Adipocyte (in vitro differentiated cells): ENCODE measurements at places on chromosomes 1 and 21.

DNA sequence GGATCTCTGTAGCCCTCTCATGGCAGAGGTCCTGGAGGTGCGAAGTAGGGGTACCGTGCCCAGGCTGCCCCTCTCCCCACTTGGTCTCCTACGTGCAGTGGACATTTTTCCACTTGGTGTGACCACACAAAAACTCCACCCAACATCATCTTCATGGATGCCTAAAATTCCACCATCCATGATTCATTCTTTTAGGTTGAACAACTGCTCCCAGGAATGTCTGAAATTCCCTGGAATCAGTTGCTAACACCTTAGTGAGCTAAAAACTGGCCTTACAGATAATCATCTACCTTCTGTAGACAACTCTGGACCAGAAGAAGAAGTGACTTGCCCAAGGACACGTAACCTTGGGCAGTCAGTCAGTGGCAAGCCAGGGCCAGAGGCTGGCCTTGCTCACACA is 32.1 kb upstream of the CLIC4 start:
- no peak for DNase-seq

- DNase-seq, result no peak
These were observed 593.1 kb downstream of the PTBP2 start for GRCh38 chr1:97314685-97315084.

GRCh38 chr1:231241750-231242149 is 738 bp downstream of the GNPAT start:
- DNase-seq, result peak; percentile 48

DNA sequence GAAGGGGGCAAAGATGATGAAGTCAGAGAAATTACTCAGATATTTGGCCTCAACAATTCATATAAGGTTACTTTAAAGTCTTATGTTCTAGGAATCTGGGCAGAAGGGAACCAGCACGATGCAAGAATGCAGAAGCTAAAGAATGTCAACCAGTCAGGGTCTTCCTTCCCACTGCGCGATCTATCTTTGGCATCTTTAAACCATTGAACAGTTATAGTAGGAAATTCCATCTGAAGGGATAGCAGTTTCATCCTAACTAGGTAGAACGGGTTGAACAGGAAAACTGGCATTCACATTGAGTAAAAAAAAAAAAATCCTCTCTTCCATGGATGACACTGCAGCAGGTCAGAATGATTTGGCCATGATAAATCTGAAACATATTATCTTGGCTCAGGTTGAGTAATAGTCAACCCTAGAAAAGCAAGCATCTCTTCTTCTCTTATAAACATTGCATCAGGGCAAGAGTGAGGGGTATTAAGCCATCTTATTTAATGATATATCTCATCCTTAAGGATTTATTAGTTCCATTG is 6.3 kb downstream of the CRCT1 start:
- no peak for DNase-seq

- no peak for DNase-seq
These were observed 9.9 kb upstream of the BARHL2 start for GRCh38 chr1:90726986-90727480.

DNA sequence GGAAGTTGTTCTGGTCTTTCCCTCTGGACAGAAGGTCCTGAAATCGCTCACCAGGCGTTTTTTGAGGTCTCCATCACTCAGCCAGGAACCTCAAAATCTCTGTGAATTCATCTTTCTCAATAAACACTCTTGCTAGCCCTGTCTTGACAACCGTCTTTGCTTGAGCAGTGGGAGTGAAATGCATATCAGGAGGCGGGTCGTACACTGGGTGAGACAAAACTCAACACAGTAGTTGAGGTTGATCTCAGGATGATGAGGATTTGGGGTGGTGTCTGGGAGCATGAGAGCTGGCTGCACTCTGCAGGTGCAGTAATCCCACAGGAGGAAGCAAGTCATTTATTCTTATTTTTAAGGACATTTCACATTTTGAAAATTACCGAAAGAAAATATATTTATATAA is 1.9 kb downstream of the GPR25 start:
- no peak for DNase-seq

DNA sequence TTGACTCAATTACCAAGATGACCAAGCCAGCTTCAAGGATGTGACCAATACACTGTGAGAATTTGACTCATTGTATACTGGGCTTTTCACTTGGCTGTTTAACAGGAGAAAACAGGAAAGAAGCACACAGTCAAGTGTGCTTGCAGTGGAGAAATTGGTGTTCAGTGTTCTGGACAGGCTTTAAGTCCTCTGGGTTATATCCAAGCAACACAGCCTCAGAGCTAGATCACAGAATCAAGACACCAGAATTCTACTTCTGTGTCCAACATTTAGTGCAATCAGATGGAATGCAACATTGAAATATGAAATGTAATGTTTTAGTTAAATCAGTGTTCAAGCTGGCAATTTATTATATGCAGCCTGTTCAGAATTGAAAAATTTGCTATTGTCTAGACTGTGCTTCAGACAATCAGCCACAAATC is 694.4 kb downstream of the LTN1 start:
- peak; percentile 68 for DNase-seq

DNA sequence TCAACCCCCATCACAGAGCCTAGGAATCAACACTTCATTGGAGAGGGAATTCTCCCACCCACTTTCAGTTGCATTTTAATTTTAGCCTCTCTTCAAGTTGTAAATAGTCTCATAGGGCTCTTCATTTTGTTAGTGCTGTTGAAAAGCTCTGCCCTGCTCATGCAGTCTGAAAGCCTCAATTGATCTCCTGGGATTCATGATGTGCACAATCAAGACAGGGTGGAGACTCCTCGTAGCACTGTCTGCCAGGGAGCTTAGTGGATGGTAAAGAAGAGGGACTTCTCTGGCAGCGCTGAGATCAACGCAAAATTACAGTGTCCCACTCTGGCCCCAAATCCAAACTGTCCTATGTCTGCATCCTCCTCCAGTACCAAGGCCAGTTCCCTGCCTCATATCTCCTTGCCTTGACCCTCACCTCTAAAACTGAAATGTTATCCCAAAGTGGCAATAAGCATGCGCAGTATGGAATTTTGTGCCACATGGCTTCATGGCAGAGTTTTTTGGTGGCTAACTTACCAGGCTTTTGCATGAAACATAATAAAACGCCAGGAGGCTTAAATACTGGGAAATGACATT is 282.2 kb downstream of the CACNA1E start:
- DNase-seq, result no peak

DNA sequence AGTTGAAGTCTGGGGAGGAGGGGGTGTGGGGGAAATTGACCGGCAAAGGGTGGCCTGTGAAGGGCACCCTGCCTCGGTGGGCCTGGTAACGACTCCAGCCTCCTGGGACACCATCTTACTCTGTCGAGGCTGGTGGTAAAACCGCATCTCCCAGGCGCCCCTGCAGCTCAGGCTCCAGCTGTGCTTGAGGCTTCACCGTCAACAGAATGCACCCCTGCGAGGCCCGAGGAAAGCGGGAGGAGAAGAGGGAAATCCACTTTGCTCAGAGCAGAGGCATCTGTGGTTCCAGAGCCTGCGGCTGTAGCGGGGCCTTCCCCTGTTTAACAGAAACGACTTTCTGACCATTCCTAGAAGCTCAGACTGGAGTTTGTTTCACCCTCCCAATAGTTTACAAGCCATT is 165.6 kb downstream of the NPHP4 start:
- DNase-seq, result no peak

DNA sequence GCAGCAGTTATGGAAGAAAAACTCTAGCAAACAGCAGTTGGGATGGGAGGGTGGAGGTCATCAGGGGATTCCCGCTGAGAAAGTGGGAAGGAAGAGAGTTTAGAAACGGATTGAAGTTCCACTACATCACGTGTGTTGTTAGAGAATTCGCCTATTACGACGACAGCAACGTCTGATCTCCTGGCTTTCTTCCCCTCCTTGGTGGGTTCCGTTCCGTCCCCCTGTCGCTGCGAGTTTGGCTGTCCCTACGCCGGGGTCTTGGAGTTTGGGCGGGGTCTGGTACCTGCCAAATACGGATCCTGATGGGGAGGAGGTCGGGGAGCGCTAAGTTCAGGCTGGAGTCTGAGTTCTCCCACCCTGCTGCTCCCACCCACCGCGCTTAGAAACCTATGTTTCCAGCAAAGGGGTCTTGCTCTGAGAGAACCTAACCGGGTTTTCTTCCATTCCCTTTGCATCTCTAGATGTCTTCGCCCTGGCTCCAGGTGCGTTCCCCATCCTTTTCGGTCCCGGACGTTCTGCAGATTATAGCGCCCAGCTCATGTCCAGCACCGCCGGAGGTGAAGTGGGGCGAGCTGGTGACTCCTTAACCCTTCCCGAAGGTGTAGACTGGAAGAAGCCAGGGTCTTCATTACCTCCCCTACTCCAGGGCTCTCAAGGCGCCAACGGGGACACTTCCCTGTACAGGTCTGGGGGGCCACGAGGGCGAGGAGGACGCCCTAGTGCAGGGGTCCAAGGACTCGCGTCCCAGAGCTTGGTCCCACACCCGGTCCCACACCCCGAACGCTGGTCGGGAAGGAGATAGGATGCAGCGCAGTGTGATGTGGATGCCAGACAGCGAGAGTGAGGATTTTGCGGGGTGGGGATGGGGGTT is 641 bp upstream of the KCNK2 start:
- peak; percentile 50 for DNase-seq

- DNase-seq, result no peak
These were observed 18.3 kb upstream of the HJV start for GRCh38 chr1:146039844-146040194.

DNA sequence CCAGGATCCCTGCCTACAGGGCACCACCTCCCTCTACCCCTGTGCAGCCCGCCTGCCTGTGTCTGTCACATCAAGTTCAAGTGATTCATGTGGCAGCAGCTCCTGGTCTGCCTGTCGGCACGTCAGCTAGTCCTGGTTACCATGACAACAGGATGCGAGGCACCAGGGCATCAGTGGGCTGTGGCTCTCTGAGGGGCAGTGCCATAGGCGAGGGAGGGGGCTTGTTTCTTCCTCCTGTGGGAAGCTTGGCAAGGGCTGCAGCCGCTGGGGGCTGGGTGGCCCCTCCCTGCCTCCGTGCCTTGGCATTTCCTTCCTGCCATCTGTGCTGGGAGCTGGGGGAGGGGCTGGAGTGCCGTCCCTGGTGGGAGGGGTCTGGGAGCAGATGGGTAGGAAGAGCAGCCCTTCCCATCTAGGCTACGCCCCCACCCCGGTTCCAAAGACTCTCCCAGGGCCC is 43.1 kb downstream of the FOXO6 start:
- DNase-seq, result peak; percentile 43

- no peak for DNase-seq
These were observed 1.9 kb upstream of the SLC27A3 start for GRCh38 chr1:153773096-153773921.

DNA sequence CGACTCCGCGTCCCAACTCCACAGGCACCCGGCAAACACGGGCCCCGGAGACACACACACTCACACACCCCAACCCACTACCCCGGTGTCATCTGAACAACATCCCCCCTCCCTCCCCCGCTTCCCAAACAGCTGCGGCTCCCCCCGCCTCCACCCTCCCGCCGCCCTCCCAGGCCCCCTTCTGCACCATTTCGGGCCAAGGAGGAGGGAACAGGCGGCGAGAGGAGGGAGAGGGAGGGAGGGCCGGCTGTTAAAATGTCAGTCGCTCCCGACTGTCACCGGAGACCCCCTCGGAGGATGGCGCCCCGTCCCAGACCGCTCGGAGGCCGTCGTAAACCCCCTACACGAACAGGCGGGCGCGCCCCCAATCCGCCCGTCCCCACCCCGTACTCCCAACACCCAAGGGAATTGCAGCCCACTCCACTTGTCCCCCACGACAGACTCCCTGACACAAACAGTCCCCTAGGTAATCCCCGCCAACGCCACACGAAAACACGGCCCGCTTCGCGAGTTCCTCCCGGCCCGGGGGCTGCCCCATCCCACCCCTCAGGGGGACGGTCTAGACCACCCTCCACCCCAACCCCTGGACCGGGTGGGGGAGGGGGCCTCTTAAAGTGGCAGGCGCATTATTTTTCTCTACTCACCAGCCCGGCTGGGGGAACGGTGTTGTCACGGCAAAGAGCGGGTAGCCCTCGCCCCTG is 583 bp downstream of the MEF2D start:
- peak; percentile 71 for DNase-seq

GRCh38 chr1:23809751-23810171 is 9.2 kb upstream of the GALE start:
- DNase-seq, result peak; percentile 64

GRCh38 chr21:31235671-31236450 is 108.2 kb downstream of the TIAM1 start:
- no peak for DNase-seq

DNA sequence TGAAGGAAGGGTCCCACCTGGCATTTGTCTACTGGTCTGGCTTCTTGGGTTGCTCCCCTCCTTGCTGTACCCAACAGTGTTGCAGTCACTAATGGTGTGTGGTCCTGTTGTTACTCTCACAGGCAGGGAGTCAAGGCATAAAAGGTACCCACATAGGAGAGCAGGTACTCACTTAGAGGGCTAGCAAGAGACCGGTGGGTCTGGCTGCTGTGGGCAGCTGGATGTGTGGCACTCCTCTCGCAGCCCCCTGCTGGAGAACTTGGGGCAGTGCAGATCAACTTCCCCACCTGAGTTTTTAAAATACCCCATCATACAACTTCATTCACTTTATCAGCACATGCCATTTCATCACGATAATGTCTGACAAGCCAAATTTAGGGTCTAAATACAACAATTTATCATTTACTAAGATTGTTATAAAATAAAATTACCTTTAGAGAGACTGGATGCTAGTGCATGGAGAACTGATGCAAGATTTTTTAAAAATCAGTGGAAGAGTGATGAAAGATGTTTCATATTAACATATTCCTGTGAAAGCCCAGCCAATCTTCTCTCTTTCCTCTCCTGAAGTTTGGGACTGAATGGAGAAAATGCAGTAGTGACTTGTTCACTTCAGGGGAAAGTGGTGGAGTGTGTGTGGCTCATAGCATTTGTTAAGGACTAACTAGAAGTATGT is 42.8 kb downstream of the ACP6 start:
- peak; percentile 75 for DNase-seq
